ENCODE measurements at places on chromosomes 5 and 9. TPM values are rescaled to one million over a fixed set of nuclear protein-coding genes. Genes with fewer than 3 reads are reported as not detected.

SHROOM1 gene
- 2.1 TPM for polyA plus RNA-seq

SLCO6A1 gene
- 0.80 TPM for polyA plus RNA-seq

SPATA31C1 gene
- polyA plus RNA-seq = 0.70 TPM

SPINK4 gene
- polyA plus RNA-seq = not detected

SLC38A9 gene
- polyA plus RNA-seq = 20.4 TPM

PPP1R2B gene
- polyA plus RNA-seq = not detected

DMRTA1 gene
- polyA plus RNA-seq = not detected
